ENCODE measurements at places on chromosomes 5 and 9.

DNA sequence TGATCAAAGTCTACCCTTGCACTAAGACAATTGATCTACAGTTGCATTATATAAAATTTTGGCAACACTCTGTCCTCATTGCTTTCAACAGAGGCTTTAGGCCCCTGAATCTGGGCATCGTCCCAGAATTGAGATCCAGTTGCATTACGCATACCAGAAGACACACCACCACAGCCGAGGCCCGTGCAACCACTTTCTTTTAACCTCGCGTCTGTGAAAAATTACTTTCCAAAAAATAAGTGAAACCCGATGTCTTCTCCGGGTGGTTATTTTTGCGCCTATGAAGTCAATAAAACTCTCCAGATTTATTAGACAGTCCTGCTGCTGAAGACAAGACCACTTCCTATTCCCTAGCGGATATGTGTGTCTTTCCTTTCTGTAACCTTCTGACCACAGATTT lies 52.1 kb upstream of the NFIB start:
- no peak for DNase-seq

DNA sequence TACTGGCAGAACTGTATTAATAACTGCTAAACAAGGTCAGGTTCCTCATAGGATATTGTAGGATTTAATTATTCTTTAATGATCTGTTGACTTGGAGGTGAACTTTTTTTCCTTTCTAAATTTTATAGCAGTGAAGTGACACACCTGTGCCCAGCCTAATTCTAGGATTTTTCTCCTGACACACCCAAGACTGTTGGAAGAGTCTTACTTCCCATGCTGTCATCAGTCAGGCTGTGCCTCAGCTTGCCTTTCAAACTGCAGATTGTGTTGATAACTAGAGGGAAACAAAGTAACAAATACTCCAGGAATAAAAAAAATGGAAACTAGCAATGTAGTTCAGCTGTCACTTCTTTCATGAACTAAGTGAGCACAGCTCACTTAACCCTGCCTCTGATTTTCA lies 22.0 kb downstream of the OTULIN start:
- no peak for DNase-seq

- no peak for DNase-seq
Observed at GRCh38 chr9:71681104-71681707, 87.1 kb downstream of the CEMIP2 start.

DNA sequence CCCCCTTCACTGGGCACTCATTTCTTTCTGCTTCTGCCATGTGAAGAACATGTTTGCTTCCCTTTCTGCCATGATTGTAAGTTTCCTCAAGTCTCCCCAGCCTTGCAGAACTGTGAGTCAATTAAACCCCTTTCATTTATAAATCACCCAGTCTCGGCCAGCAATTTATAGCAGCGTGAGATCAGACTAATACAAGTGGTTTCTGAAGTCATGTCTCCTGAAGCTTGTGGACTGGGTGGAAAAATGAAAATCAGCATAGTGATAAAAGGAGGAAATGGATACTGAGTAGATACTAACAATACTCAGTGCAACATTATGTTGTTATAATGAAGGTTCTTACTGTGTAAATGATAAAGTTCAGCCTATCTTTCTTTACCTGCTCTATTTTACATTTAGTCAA lies 35.1 kb downstream of the NNT start:
- DNase-seq: no peak

GRCh38 chr9:4214486-4214885 lies 85.4 kb downstream of the GLIS3 start:
- no peak for DNase-seq

DNA sequence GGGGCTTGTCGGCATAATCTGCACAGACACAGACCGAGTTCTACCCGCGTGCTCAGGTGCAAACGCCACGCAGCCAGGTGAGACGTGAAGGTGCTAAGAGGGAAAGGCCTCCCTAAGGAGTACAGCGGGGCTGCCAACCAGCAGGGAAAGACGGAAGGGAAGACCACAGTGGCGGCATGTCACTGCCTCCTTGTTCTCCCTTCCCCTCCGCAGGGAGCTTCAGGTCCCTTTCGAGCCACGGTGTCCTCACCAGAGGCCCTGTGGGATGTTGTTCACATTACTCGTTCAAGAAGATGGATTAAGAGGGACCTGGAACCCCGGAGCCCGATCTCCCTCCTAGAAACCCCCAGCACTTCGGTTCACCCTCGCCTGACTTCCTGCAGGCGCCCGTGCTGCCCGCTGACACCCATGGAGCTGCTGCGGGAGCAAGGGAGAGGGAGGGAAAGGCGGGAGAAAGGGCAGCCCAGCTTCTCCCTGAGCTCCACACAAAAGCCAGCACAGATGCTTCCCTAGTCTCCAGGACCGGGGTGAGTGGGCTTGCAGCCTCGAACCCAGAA lies 686 bp downstream of the BRD9 start:
- no peak for DNase-seq

GRCh38 chr5:77651343-77651742 lies 12.8 kb upstream of the OTP start:
- DNase-seq: no peak

GRCh38 chr5:153623751-153624450 lies 133.4 kb downstream of the GRIA1 start:
- no peak for DNase-seq

- no peak for DNase-seq
Observed at GRCh38 chr5:57085306-57086081, 88.4 kb upstream of the GPBP1 start.

- no peak for DNase-seq
Observed at GRCh38 chr5:10479154-10479721, 37.6 kb downstream of the ROPN1L start.

DNA sequence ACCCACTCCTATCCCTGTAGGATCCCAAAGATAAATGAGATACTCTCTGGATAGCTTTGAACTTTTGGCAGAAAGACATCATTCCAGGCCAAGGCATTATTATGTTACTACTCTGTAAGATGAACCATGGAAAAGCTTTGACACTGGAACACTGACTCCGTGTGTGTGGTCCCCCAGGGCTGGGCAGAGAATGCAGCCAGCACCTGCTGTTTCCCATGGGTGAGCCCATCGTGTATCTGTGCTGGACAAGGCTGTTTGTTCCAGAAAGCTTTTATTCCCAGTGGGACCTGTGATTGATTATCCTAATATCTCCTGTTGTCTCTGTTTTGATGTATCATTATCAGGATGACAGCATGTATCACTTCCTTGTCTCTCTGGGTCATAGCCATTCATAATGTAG lies 254.9 kb downstream of the SAXO1 start:
- no peak for DNase-seq

DNA sequence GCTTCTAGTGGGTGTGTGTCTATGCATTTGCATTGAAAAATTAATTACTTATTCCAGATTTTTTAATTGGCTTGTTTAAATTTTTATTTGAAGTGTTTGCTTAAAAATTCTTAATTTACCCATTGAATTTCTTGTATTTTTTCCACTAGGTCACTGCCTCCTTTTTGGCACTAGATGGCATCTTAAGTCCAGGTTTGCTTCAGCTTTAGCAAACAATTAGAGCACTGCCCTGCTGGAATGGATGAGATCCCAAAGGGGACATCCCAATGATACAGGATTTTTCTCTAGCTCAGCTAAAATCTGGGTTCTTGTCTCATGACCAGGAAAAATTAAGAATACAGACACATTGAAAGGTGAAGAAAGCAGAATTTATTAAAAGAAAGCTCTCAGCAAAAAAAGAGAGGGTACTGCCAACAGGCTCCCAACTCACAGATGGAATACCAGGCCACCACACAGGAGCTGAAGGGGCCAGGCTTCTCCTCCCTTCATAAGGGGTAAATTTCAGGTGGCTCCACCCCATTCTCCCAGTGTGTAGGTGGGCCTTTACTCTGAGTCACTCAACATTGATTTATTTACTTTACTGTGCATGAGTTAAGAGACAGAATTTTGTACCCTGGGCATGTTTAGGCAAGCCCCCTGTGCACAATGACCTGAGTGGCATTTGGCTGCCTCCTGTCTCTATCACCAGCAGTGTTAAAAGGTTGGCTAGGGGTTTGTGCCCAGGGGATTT lies 532.4 kb downstream of the ANXA1 start:
- DNase-seq: no peak

DNA sequence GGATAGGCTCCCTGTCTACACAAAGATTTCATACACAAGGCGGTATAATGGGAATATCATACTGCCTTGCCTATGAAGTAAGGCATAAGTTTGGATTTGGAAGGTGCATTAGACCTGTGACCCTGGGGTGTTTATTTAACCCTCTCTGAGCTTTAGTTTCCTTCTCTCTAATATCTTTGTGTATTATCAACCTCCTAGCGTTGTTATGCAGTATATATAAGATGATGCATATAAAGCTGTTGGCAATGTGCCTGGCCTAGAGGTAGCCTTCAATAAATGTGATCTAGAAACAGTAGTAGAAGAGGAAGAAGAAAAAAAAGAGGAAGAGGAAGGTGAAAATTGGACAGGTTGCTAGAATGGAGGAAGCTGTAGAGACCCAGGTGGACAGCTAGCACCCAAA lies 311.6 kb upstream of the CLINT1 start:
- no peak for DNase-seq
